Stimulated activated CD4-positive, alpha-beta T cell treated with anti-CD3 and anti-CD28 coated beads, Interleukin-2, amount 100 ng/mL, for 24 hours (primary cell): ENCODE measurements at places on chromosomes 3 and 15.

- peak; percentile 58 for DNase-seq
Observed at GRCh38 chr3:53375019-53375418, 27.7 kb upstream of the DCP1A start.

GRCh38 chr15:91153954-91154353 is 53.9 kb downstream of the SV2B start:
- DNase-seq: no peak

DNA sequence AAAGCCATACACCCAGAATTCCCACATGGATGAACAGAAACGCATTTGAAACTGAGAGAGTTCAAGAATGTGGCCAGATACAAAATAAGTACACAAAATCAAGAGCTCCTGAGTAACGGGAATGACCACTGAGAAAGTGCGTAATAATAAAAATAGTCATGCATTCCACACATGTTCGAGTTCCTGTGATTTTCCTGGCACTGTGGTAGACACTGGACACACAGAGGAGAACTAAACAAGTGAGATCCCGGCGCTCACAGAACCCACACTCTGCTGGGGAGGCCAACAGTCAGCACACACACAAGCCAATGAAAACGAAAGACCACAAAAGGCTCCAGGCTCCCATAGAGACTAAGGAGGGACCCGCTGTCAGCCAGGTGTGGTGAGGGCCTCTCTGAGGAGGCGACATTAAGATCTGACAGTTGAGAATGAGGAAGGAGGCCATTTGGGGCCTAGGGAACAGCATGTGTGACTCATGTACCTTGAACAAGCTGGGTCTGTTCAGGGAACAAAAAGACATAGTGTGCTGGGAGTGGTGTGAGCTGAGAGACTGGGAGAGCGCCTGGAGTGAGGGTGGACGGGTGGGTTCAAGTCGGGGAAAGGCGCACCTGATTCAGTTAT is 5.1 kb downstream of the FAM107A start:
- DNase-seq: no peak

DNA sequence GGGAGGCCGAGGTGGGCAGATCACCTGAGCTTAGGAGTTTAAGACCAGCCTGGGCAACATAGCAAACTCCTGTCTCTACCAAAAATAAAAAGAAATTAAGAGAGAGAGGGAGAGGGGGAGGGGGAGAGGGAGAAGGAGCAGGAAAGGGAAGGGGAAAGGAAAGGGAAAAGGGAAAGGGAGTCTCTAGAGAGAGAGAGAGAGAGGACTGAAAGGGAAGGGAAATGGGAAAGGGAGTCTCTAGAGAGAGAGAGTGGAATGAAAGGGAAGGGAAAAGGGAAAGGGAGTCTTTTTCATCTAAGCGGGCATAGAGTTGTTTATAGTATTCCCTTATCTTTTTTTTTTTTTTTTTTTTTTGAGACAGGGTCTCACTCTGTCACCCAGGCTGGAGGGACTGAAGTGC is 148.1 kb downstream of the NEO1 start:
- no peak for DNase-seq

DNA sequence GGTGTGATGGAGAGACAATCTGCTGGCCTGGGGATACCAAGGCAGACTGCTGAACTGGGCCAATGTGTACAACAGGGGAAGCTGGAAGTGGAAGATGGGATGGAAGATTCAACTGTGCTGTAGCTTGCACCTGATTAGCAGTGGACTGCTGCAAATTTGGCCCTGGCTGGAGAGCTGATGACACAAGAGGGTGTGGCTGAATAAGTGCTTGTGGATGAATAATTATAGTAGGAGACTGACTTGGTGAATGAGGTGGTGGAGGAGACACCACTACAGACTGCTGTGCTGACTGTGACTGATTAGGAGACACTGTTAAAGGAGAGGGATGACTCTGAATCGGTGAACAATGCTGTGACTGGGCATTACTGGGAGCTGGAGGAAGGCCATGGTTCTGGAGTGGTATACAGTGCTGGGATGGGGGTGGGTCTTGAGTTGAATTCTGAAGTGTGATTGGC is 52.5 kb downstream of the PHC3 start:
- DNase-seq: no peak

DNA sequence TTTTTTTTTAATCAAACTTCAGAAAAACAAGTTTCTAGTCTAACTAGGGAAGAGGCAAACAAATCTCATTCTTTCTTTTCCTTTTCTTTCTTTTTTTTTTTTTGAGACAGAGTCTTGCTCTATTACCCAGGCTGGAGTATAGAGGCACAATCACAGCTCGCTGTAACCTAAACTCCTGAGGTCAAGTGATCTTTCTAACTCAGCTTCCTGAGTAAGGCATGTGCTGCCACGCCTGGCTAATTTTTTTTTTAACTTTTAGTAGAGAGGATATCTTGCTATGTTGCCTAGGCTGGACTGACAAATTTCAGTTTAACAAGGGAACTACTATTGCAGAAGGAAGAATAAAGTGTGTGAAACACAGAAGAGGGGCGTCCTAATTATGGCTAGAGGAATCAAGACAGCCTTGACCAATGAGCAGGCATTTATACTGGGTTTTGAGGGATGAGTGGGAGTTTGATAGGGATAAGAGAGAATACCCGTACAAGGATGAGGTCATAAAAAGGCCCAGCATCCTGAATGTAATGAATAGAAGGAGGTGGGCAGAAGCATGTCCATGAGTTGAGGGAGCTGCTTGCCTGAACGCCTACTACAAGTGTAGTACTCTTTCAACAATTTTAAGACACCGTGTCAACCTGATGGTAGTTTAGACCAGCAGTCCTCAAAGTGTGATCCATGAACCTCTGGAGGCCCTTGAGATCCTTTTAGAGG is 6.7 kb upstream of the ZFAND6 start:
- DNase-seq: no peak

DNA sequence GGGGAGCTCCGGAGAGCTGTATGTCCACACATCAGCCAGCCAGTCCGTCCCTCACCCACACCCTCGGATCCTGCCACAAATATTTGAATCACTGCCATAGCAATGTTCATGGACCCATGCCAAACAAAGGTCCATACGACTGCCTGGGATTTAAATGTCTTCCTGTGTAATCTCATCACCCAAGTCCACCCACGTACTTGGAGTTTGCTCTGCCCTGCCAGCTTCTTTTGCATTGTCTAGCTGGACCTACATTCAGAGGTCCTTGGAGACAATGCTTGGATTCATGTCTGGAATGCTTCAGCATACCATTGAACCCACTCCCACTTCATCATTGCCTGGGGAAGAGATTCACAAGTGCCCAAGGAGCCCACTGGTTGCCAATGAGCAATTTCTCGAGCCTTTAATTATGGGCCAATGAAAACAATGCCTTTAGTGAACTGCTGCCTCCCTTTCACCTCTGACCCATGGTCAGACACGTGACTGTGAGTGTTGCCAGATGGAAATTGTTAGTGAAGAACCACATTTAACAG is 90.4 kb upstream of the PHLDB2 start:
- no peak for DNase-seq
